Left renal pelvis (tissue), 4 donors: ENCODE measurements at places on chromosomes 5 and 9.
A peak's percentile ranks its signal among the peaks of the same experiment; 100 is the strongest.

GRCh38 chr5:109396965-109397364 lies 12.8 kb downstream of the PJA2 start:
- no peak for DNase-seq

DNA sequence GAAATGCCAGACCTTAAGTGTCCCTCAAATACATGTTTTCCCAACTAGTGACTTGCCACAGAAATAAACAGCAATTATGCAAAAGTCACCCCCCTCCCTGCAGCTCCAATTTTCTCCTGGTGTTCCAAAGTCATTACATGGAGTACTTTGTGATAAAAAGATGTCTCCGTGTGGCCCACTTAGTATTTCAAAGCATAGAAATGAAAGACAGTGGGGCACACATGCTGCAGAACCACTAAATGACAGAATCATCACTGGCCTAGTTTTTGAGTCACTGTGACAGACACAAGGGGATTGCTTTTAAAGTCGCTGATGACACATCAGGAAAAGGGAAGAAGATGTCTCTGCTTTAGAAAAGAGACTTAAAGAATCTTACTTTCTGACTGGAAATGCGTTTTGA lies 323.4 kb downstream of the PSAT1 start:
- no peak for DNase-seq

DNA sequence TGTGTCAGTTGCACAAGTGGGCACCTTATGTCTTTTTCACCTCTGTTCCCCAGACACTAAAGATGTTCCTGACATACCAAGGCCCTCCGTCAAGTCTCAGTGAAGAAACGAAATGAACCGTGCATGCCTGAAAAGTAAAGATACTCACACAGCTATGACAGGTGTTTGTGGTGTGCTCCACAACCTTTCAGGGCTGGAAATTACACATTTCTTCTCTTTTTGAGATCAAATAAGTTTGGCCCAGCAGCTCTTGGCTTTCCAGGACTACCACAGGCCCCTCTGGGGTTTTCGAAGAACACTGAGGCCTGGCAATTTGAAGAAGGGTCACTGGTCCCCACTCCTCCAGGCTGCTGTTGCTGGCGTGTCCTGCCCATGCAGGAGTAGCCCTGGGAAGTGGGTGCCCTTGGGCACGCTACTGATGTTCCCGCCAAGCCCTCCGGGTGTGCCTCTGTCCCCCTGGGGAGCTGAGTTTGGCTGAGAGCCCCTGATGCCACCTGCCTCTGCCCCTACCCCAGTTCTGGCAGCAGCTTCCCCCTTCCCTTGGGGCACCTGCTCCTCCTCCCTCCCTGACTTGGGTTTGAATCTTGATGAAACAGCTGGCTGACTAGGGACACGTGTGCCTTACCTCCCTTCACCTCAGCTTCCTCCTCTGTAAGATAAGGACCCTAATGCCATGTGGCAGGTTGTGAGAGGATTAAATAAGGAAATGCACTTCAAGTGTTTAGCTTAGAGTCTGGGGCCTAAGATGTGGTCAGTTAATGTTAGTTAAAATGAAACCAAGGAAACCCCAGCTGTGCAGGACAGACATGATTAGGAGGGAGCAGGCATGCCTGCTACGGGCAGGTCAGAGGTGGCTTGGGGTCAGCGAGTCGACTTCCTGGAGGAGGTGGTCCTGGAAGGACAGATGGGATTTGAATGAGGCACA lies 49.1 kb upstream of the GADD45G start:
- no peak for DNase-seq

- DNase-seq, result no peak
Observed at GRCh38 chr5:164501344-164501743, 995.9 kb downstream of the MAT2B start.

- DNase-seq, result no peak
Observed at GRCh38 chr5:173673295-173674101, 57.0 kb upstream of the BOD1 start.

DNA sequence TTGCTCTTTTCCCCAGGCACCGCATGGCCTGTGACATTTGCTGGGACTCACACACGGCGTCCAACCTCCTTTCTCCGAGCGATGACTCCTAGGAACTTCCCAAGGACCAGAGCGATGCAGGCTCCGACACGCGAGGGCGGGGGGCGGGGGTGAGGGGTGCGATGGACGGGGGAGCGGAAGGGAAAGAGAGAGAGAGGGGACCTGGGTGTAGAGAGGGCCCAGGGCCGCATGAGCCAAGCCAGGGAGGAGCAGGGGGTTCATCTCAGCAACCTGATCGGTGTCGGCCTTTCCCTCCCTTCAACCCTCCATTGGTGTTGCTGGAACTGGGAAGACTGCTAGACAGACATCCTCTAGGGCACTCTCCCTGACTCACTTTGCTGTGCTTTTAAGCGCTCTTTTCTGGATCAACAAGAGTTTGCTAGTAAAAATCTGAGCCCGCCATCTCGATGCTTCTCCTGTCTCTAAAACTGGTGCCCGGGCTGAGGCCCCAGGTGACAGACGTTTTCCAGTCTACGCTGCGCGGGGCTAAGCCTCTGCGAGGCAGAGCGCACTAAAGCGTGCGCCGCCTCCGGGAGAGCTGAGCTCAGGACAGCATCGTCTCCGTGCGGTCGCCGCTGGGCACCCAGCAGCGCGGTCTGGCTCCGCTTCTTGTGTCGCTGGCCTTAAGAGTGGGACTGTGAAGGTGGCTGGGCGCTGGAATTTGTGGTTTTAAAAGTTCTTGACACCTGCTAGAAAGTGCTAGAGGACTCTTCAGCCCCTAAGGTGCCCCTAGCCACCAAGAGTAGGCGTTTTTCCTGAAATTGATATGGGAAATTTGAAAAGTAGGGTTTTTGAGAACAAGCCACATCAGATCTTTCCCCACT lies 1.0 kb upstream of the TSLP start:
- no peak for DNase-seq

DNA sequence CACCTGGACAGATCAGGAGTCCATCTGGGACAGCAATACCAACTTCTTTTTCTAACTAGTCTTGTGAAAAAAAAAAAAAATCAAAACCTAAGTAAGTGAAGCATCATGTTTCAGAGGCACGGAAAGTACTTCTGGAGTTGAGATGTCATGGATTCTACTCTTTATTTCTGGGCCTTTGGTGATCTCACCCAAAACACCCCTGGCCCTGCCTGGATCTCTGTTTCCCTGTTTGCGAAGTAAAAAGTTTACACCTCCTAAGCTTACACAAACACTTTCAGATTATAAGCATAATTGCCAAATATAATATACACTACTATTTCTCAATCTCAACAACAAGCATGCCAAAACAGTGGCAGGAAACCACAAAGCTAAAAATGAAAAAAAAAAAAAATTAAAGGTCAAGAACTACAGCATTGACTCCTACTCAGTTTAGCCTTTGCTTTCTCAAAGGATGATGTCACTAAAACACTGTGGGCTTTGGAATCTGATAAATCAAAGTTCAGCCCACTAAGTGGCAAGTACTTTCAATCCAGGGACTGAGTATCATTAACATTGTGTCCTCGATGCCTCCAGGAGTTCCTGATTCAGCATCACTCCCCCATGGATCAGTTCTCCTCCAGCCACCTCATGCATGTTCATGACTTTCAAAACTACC lies 291.9 kb downstream of the NFIB start:
- no peak for DNase-seq

- no peak for DNase-seq
Observed at GRCh38 chr5:73764586-73764985, 138.6 kb downstream of the ARHGEF28 start.

DNA sequence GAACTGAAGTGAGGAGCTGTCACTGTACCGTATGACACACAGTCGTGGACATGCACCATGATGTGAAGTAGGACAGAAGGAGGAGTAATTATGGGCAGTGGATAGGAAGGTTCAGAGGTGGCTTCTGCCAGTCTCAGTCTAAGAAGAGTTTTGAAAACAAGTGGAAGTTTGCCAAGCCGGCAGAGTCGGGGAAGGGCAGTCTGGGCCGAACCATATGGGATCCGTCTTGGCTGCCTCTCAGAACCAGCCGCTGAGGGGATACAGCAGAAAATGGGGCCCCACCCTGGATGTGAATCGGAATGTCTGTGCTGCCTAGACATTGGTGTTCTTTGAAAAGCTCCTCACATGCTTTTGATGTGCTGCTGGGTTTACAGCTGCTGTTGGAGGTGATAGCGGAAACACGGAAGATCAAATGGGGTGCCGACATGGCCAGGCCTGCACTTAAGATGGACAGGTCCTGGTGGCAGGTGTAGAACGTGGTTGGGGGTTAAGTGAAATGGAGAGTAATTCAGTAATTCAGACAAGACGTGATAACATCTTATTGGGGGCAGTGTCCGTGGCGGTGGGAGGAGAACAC lies 11.2 kb downstream of the SNX18 start:
- no peak for DNase-seq

GRCh38 chr9:96604004-96604319 lies 15.7 kb downstream of the CDC14B start:
- no peak for DNase-seq

DNA sequence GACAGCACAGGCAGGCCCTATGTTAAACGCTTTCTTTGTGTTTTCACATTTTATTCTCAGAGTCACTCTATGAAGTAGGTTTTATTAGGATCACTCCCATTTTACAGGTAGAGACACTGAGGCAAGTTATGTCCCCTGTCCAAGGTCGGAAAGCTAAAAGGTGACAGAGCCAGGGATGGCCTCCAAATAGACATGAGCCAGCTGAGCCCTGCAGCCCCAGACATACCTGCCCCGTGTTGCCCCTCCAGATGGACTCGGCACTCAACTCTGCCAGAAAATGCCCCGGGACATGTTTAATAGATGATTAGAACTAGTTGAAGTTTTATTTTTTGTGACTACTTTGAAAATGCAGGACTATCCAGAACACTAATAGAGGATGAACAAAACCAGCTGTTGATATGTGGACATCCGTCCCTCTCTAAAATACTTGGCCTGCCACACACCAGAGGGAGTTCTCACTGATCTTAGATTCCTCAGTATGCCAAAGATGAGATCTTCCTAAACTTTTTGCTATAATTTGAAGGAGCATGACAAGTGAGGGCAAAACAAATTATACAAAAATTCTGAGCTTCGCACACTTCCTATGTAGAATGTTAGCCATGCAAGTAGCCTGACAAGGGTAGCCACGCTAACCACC lies 258.6 kb upstream of the ADAMTS16 start:
- DNase-seq, result no peak

GRCh38 chr5:10441083-10441991 lies at the start of gene ROPN1L:
Gene ROPN1L (plus strand): TSS chr5:10441879. CDS start chr5:10442168, 289 bp downstream.
- peak; percentile 77 for DNase-seq

- DNase-seq, result no peak
Observed at GRCh38 chr5:56964173-56964572, 12.2 kb upstream of the MIER3 start.

DNA sequence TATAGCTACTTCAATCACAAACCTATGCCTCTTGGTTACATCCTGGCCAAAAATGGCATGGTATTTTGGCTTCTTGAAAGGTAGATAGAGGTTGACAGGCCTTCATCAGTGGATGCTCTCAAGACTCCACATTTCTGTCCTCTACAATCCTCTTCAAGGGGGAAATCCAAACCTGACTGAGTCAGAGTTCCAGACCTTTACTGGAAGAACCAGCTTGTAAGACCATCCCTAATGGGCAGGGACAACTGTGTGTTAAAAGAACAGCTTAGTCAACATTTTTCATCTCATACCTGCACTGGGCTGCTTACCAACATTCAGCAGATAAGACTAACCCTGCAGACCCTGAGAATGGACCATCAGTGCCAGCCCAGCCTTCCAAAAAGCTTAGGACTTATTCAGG lies 155.7 kb downstream of the CDK5RAP2 start:
- DNase-seq, result no peak

GRCh38 chr9:33818847-33819500 lies 2.0 kb downstream of the UBE2R2 start:
- no peak for DNase-seq

GRCh38 chr5:126139086-126139485 lies 284.1 kb upstream of the GRAMD2B start:
- DNase-seq, result peak; percentile 12

GRCh38 chr5:136133222-136133921 lies 727 bp downstream of the SMAD5 start:
- peak; percentile 40 for DNase-seq

GRCh38 chr5:179798771-179799643 lies 5.2 kb downstream of the LTC4S start:
- DNase-seq, result no peak

GRCh38 chr5:133932441-133933168 lies 35.8 kb downstream of the C5orf15 start:
- no peak for DNase-seq

DNA sequence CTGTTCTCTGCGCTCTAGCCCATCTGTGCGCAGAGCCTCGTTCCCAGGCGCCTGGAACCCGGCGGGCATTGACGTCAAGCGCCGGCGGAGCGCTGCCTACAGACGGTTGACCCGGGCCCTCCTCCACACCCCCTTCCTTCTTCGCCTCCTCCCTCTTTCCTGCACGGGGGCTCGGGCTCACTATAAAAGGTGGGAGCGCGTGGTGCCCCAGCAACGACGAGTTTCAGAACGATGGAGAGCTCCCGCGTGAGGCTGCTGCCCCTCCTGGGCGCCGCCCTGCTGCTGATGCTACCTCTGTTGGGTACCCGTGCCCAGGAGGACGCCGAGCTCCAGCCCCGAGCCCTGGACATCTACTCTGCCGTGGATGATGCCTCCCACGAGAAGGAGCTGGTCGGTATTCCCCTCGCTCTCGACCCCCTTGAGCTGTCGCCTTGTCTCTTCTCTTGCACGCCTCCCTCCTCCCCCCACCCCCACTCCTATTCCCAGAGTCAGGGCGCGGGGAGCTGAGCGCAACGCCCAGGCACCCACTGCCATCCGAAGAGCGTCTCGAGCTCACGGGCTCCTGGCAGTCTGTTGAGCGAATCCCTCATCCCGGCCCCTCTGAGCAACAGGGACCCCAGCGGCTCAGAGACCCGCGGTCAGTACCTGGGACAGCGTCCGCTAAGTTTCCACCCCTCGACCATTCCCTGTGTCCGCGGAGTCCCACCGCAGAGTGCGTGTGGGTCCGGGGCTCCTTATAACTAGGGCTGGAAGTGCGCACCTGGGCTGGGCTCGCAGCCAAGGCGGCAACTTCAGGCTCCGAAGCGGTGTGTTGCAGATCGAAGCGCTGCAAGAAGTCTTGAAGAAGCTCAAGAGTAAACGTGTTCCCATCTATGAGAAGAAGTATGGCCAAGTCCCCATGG lies at the start of gene CARTPT:
TSS of gene CARTPT (plus strand) at position 213 of the 902 bp plus-strand sequence. CDS start at position 232, 19 bp downstream.
- DNase-seq, result peak; percentile 49

- DNase-seq, result no peak
Observed at GRCh38 chr5:50738864-50739263, 72.4 kb downstream of the PARP8 start.

GRCh38 chr9:5790923-5791322 lies 42.0 kb downstream of the ERMP1 start:
- DNase-seq, result no peak
